HAP-1 (cell line): ENCODE measurements at places on chromosomes 4 and X.

DNA sequence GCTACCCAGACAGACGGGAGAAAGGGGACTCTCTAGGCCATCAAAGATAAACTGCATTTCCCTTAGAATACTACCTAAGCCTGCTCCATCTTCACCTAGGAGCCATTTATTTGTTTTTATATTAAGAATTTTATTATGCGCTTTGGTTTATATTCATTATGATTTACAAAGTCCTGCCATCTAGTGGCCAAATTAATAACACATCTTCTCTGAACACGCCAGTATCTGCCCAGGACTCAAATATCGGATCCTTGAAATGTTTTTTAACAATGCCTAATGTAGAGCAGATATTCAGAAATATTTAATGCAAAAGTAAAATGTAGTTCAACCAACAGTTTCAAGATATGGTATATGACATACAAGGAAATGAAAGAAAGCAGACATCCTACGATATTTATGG, 20.8 kb upstream of the PRPS2 start:
- no peak for DNase-seq

DNA sequence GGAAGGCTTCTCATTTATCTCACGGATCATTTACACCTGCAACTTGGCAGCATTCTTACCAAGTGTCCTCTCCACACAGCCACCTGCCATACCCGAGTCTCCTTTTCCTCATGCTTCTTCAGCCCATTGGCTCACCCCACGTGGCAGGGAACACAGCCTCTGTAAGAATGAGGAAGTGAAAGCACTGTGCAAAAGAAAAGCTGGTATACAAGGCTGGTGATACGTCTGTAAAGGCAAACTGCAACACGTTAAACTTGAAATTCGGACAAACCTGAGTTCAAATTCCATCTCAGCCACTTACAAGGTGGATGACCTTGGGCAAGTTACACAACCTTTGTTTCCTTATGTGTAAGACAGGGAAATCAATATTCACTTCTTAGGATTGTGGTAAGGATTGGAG, 164.0 kb upstream of the RASGEF1B start:
- DNase-seq = no peak

- peak; percentile 58 for DNase-seq
Observed at GRCh38 chrX:63350465-63350877, 661 bp downstream of the SPIN4 start.

- DNase-seq = no peak
Observed at GRCh38 chrX:39248330-39248729, 447.1 kb downstream of the MID1IP1 start.

DNA sequence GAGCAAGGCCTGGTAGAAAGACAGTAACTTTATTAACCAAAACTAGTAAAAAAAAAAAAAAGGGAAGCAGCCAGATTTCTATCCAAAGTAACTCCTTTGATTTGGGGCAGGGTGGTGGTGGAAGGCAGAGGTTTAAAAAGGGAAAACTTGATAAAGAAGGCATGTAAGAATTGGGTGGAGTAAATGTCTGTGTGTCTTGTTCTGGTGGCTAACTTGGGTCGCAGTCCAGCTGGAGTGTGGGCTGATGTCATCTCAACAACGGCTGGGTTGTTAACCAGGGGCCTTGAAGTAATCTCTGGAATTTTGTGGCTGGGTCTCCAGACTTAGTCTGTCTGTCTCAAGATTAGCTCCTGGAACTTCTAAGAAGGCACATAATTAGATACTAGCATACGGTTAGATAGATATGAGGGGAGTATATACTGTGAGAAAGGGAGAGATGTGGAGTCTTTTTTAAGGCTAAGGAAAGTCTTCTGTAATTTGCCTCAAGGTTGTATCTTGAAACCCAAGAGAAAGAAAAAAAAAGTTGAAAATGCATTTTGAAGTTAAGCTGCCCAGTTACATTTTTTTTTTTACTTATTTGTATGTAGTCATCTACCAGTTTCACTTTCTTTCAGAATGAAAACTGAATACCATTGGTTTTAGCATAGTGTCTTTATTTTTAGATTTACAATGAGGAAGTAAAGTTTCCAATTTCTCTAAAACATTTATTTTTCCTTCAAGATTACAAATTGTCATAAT, 48.3 kb downstream of the MTHFD2L start:
- no peak for DNase-seq

DNA sequence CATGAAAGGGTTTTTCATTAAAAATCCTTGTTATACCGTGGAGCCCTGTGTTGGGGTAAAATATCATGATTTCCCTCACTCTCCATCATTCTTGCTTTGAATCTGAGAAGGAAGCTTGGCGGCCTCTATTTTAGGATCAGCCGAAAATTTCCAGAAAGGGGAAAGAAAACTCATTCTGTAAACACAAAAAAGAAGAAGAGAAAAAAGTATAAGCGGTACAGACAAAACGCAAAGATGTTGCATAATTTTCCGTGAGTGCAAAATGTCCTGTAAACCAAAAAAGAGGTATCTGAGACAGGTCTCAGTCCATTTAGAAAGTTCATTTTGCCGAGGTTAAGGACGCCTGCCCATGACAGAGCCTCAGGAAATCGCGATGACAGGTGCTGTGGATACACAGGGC, 5.3 kb downstream of the CSF2RA start:
- no peak for DNase-seq

GRCh38 chr4:5788144-5788543, 77.1 kb downstream of the EVC start:
- DNase-seq = no peak

DNA sequence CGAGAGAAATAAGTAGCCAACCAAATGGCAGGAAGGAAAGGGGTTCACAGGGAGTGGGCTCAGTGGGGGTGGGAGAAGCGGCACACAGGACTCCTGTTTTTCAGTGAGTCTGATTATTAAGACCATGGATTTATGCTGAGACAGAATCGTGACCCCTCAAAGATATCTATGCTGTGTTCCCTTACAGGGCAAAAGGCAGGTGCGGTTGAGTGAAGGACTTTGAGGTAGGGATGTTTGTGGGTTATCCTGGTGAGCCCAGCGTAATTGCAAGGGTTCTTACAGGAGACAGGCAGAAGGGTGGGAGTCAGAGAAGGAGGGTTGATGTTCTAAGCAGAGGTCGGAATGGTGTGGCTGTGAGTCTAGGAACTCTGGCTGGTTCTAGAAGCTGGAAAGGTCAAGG, 73.0 kb downstream of the EVC start:
- DNase-seq = no peak

DNA sequence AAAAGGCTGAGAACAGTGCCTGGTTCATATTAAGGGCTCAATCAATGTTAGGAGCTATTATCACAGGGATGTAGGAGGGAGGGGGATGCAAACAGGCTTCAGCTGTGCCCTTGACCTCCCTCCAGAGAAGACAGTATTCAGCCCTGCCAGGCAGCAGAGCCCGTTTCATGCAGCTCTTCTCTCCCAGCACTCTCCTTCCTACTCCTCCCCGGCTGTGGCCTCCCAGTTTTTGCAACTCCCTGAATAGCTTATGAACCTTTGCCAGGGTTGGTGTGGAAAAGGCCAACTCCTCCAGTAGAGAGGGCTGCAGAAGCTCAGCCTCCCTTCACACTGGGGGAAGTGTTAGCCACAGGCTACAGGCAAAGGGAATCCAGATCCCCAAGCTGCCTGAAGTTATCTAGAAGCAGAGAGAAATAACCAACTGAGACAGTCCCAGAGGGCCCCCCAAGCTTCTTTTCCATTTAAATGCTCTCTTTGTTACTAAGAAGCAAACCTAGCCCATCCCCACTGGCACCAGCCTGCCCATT, 31.7 kb upstream of the APLN start:
- DNase-seq = peak; percentile 21

DNA sequence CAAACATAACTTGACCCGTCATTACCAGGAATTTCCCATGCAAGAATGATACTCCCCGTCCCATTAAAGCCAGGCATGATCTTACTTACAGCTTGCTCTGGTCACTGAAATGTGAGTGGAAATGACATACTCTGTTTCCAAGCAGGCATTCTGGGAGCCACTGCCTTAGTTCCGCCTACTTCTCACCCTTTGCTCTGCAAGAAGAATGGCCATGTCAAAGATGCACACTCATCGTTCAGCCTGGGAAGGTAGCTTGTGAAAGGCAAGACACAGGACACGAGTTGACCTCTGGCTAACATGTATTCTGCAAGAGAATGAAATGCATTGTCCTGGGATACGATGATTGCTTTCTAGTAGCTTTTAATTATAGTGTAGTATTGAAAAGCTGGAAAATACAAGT, 1144.4 kb downstream of the NLGN4X start:
- no peak for DNase-seq

DNA sequence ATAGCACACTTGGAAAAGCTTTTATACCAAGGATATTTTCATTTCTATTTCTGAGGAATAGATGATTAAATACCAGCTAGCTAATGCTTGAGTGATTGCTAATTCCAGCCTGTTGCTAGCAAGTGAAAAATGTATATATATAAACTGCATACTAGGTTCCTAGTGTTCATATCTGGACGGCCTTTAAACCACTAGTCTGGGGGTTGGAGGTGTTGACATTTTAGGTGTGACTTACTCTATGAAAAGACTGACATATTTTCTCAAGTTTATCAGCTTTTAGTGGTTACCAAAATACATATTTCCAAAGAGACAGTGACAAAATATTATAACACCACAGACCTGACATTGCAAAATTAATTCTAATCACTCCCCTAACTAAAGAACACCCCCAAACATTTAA, 44.7 kb downstream of the MTMR8 start:
- no peak for DNase-seq

- no peak for DNase-seq
Observed at GRCh38 chr4:8388528-8388870, 52.0 kb downstream of the ACOX3 start.

DNA sequence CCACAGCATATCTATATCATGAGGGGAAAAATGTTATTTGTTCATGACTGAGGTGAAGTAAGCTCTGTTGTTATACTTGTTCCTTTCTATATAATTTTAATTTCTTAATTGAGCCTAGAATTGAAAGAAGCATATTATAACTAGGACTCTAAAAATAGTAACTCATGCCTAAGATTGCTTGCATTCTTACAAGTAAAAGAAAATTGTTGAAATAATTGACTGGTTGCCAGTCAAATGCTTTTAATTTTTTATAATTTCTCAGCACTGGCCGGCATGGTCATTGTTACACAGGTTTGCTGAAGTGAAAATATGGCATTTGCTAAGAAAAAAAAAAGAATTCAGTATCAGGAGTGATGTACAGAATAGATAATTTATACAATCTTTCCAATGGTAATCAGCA, 104.8 kb downstream of the GASK1B start:
- no peak for DNase-seq

- DNase-seq = no peak
Observed at GRCh38 chrX:29530501-29530900, 684.9 kb upstream of the MAGEB2 start.

GRCh38 chr4:25310066-25310802, 2.3 kb upstream of the ZCCHC4 start:
- DNase-seq = peak; percentile 76

DNA sequence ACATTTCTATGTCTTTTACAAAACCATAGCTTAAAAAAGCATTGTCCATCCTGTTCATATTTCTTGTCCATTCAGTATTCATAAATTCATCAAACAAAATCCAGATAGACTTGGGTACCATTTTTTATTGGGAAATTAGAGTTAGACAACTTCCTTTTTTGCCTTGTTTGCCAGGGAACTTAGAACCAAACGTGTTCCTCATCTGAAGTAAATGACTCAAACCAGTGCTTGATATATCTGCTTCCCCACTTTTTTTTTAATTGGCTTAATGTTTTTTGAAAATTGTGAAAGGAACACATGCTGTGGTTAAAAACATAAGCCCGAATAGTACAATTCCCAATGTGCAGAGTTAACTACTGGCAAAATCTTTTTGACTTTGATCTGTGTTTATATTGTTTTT, 44.2 kb downstream of the DLG3 start:
- no peak for DNase-seq

DNA sequence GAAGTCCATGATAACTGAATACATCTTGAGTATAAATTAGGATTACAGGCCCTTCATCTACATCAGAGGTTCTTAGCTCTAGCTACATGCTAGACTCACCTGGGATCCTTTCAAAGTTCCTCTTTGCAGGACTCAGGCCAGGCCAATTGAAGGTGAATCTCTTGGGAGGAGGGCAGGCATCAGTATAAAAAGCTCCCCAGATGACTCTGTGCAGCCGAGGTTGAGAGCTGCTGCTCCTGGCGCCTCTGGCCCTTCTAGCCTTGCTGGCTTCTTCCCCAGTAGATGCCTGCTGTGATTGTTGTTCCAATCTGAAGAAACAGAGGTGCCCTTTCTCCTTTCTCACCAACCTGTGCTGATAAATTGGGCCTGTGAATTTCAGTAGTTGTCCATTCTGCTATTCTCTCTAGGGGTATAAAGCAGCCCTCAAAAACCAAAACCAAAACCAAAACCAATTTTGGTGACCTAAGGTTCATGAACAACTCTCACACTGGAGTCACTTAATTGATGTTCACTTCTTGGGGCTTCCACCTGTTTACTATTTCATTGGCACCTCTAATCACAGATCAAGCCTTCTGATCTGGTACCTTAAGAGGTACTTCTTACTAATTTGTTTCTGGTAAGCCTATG, 78.7 kb downstream of the SUPT20HL2 start:
- DNase-seq = no peak

- DNase-seq = no peak
Observed at GRCh38 chr4:176746846-176747245, 45.9 kb downstream of the VEGFC start.

DNA sequence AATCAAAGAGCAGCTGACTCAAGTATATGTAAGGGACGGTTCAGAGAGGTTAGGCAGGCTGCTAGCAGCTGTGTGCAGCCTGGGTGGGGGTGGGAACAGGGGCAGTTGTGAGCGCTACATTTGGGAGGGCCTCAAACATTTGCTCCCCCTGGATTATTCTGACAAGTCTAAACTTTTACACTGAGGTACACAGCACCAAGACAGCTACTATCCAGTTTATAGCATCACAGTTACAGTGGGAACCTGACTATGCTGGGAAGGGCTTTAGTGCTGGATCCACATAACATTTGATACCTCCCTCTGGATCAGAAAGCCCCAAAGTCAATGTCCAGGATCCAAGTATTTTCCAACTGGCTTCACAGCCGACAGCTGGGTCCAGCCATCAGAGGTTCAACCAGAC, 55.8 kb upstream of the GIMD1 start:
- DNase-seq = no peak

DNA sequence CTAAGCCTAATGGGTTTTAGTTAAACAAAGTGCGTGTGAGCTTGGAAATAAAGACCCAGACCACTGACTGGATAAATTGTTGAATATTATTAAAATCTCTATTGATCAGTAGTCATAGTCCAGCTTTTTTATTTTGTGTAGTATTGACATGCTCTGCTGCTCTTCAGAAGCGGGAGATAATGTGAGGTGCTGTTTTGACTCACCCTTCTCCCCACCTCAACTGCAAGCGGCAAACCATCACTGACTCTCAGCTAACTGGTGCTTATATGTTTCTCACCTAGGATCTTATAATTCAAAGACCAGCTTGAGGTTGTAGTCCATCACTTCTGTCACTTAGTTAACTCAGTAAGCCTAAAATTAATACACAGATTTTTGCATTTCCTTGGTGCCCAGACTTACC, 72.2 kb downstream of the COMMD8 start:
- DNase-seq = no peak

- DNase-seq = no peak
Observed at GRCh38 chr4:8558080-8558960, 21.9 kb upstream of the GPR78 start.
